ENCODE measurements at places on chromosomes 11 and 22.
A peak's percentile ranks its signal among the peaks of the same experiment; 100 is the strongest.

DNA sequence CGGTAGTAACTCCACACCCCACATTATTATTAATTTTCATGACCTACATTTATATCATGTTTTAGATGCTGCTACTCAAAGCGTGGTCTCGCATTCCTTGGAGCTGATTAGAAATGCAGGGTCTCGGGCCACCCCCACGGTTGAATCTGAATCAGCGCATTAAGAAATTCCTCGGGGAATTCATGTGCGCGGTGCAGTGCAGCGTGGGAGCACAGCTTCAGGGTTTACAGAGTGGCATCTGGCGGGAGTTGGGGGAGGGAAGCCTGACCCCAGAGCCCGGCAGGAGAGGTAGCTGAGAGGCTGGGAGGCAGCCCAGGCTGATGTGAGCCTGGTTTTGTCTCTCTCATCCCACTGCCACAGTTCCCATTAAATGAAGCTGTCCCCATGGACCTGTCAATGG lies 48.1 kb upstream of the DAGLA start:
- no peak for DNase-seq

- no peak for DNase-seq
Observed at GRCh38 chr11:36240173-36240572, 49.1 kb downstream of the COMMD9 start.

GRCh38 chr11:3984896-3985295 lies 109.7 kb upstream of the RRM1 start:
- no peak for DNase-seq

GRCh38 chr11:118401880-118402590 lies 629 bp downstream of the ATP5MG start:
- no peak for DNase-seq

GRCh38 chr11:2130881-2131352 lies 8.3 kb downstream of the IGF2 start:
- no peak for DNase-seq

- peak; percentile 49 for DNase-seq
Observed at GRCh38 chr11:118342503-118343161, at the start of gene CD3D. Gene CD3D (minus strand): TSS chr11:118342705. CDS start chr11:118342607, 98 bp downstream.

DNA sequence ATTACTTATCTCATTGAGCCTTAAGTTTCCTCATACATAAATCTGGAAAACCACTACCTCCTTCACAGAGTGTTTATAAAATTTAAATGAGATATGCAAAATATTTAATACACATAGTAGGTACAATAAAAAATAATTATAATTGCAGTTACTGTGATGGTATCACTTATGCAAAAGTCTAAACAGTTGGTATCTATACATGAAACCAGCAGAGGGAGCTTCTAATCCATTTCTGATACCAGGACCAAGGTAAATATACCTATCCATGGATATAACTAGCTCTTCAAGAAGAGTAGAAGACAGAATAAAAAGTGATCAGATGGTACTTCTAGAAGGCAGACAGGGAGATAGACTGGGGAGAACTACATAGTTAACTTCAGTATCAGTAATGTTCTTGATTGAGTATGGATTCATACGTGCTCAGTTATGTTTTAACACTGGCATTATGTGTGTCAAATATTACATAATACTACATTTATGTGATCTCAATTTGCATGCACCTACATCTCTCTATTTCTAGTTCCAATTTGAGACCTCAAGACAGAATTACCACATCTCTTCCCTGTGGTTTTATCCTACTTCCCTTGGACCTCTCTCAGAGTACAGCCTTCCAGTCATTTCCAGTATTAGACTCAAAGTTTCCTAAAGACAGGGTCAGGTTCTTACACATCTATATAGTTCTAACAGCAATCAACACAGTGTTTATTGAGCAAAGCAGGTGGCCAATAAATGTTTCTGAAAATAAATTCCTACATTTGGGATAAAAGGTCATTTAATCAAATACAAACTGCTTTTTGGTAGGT lies 13.7 kb upstream of the TSG101 start:
- DNase-seq = no peak

- DNase-seq = peak; percentile 29
Observed at GRCh38 chr11:13343931-13344717, 66.5 kb downstream of the BMAL1 start.

- DNase-seq = no peak
Observed at GRCh38 chr11:113373306-113373705, 14.3 kb upstream of the ANKK1 start.

DNA sequence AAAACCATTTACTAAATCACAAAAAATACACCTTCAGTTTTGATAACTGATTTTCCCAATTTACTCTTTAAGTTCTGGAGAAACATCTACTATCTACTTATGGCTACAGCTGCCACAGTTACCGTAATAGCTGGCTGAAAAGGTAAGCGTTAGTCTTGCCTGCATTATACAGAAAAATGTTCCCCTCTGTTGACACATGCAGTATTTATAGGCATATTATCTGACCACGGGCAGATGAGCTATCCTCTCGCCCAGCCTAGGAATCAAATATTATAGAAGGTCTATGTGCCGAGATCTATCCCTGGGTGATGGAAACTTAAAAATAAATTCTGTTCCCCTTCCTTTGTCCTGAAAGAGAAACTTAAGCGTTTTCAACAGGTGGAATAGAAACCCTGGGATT lies 283.8 kb downstream of the CADM1 start:
- DNase-seq = no peak

DNA sequence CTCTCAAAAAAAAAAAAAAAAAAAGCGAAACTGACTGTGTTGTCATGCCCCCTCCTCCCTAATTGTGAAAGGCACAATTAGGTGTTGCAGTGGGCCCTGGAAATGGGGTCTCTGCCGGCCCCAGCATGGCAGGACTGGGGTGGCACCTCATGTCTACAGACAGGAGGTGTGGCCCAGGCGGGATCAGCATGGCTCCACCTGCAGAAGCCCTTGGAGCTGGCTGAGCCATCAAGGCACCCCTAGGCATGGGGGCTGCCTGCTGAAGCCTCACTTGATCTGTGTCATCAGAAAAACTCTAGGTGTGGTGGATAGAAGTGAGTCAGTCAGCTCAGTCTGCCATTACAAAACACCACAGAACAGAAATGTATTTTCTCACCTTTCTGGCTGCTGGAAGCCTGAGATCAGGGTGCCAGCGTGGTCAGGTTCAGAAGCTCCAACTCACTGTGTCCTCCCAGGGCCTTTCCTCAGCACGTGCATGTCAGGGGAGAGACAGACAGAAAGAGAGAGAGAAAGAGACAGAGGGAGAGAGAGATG lies 10.1 kb upstream of the B4GALNT4 start:
- no peak for DNase-seq

GRCh38 chr11:123778511-123778910 lies 24.2 kb upstream of the OR6X1 start:
- no peak for DNase-seq

- no peak for DNase-seq
Observed at GRCh38 chr11:110000031-110000502, 93.1 kb upstream of the ZC3H12C start.

GRCh38 chr11:1375955-1376258 lies 13.8 kb upstream of the BRSK2 start:
- DNase-seq = no peak

DNA sequence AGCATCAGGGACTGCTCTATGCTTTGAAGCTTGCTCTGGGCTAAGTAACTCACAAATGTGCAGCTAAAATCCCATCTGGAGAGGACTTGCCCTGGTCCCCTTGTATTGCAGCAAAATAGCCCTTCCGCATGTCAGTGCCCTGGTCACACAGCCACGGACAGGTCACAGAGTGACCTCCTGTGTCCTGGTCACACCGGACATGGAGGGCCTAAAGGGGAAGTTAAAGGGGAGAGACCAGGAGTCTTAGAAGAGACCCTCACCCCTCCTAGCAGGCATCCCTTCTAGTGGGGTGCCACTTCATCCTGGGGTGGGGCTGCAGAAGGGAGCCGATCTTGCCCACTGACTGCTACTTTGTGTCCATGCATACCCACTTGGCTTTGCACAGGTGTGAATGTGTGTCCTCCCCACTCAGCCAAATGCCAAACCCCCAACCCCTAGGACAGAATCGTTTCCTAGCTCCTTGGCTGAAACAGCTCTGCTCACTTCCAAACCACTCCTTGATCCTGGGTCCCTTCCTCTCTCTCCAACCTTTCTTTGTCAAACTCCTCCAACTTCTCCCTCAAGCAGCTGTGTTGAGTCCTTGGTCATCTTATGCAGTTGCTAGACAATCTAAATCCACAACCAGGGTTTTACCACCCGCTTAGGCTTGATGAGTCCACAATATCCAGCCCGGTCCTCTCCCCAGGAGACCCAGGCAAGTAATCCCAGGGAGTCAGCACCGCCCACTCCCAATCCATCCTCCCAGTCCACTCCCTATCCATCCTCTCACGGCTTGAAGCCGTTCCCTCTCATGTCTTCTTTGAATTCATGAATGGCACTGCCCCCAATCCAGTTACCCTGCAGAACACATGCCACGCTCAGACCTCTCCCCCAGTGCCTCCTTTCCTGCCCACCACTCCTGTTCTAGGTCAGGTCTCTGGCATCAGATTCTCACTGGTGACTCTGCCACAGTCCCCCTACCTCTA lies 3.3 kb upstream of the FXYD6 start:
- DNase-seq = no peak

DNA sequence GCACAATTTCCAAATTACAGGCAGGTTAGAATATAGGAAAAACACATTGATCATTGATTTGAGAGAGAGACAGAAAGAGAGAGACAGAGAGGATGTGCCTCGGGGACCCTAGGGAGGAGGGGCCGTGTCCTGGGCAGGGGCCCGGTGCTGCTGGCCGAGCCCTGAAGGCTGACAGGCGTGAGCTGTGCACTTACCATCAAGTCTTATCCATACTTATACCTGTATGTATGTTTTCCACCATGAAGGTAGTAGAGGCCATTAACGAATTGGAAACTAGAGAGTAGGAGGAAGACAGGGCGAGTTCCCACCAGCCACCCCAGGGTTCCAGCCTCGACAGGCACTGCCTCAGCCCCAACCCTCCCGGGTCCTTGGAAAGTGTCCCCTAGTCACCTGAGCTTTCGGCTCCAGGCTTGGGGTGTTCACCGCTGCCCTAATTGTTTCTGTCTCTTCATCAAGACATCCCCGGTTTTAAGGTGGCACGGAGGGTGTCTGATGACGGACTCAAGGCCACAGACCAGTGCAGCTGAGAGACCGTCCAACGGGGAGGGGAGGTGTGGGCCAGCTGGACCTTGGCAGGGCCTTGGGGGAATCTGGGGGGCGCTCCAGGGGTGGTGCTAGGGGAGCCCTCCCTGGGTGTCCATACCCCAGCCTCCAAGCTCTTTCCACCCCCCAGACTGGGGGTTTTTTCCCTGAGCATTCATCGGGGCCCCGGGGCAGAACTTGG lies 431.3 kb downstream of the TBC1D22A start:
- DNase-seq = no peak

DNA sequence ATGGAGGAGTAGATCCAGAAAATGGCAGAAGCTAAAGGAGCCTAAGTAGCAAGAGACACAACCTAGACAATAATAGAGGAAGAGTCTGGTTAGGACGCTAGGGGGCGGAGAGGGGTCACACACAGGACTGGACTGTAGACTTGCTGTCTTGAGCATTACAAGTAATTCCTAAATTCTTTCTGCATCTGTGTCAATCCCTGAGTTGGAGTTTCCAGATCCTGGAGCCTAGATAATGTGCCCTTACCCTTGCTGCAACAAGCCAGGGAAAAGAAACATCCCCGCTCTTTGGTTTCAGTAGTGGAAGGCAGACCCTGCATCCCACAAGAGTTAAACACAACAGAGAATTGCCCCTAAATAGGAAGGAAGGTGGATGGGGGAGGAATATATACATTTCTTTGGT lies 14.9 kb upstream of the CCDC73 start:
- DNase-seq = no peak

DNA sequence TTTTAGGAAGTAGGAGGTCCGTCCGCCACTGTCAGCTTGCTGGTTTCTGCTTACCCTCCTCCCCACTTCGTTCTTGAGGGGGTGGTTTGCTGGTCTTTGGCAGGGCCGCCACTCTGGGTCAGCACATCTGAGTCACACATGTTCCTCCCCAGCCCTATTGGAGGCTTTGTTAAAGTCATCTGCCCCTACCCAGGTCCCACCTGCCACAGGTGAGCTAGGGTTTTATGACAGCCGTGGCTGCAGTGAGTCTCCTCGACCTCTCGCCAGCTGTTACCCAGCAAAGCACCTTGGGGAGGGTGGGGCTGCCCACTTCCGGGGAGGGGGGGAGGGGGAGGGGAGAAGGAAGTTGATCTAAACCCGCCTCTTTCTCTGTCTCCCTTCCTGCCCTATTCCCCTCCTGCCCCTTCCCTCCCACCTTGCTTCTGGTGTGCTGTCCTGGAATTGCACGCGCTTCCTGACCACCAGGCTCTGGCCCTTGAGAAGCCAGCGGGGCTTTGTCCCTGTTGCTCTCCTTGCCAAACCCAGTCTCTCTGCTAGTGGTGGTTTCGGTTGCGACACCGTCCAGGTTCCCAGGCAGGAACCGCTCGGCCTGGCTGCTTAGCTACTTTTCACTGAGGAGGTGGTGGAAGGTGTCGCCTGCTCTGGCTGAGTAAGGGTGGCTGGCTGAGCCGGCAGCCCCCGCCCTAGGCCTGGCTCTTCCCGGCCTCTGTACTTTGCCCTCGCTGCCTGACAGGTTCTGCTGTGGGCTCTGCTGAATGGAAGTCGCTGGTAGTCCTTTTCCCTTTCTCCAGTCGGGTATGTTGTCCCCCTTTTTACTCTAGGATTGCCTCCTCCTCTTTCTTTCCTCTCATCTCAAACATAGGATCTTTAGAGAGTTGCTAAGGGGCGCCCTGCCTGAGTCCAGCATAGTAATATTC lies 28.5 kb downstream of the RCOR2 start:
- DNase-seq = peak; percentile 63

DNA sequence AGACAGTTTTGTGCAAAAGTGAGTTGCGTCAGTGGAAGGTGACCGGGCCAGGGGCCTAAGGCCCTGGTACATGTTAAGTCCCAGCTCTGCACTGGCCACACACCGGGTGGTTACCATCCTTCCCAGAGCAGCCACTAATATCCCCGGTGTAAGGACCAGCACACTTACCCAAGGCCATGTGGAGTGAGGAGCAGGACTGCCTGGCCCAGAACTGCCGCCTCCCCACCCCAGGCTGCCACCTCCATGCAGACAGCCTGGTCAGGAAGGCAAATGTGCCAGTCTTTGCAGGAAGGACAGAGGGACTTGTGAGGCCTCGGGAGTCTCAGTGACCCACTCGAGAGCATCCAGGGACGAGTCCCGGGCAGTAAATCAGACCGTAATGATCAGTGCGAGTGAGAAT lies 102.9 kb downstream of the MORC2 start:
- no peak for DNase-seq
